ENCODE measurements at places on chromosomes 16 and 17.

GRCh38 chr16:4283441-4283840, 10.6 kb upstream of the TFAP4 start:
- DNase-seq: no peak

DNA sequence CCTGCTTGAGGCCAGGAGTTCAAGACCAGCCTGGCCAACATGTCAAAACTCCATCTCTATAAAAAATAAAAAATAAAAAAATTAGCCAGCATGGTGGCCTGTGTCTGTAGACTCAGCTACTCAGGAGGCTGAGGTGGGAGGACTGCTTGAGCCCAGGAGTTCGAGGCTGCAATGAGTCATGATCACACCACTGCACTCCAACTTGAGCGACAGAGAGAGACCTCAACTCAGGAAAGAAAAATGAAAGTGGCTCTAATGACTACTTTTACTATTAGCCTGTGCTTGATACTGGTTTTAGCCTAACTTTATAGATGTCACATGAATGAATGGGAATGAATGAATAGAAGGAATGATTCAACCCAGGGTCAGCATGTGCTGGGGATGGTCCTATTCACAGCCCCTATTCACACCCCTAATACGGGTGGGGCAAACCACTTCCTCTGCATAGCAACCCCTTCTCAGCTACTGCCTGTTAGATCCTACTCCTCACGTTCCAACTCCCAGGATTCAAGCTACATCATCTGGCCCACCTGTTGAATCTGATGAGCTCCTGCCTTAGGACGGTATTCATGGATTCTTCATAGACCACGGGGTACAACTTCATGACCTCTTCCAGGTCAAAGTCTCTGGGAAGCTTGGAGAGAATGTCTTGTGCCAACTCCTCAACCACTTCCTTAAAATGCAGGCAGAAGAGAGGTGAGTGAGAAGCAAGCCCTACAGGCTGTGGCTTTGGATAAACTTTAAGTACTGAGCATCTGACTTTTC, 40.5 kb downstream of the LYRM1 start:
- DNase-seq: no peak

DNA sequence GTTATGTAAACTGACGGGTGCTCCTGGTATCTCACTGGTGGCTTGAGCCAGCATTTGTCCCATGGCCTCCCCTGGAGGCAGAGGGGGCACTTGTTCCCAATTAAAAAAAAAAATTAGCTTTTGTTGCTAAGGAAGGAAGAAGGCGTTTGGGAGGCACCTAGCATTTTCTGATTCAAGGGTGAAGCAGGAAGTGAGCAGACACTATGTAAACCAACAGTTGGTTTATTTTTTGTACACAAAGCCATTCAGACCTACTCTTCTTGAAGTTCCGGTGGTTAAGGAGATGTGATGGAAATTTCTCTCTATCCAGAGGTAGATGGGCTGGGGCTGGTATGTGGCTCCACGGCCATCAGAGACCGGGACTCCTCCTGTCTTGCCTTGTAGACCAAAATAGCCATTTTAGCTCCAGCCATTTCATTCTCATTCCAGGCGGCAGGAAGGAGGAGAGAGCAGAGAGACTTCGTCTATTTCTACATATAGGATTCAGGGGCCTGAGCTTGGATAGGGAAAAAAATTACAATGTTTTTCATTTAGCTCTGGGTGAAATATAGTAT, 103.0 kb downstream of the SNX29 start:
- no peak for DNase-seq

- DNase-seq: no peak
These were observed 83.3 kb downstream of the C16orf95 start for GRCh38 chr16:87233928-87234327.

- DNase-seq: no peak
These were observed 85.0 kb upstream of the DNAJA2 start for GRCh38 chr16:47058295-47059086.

DNA sequence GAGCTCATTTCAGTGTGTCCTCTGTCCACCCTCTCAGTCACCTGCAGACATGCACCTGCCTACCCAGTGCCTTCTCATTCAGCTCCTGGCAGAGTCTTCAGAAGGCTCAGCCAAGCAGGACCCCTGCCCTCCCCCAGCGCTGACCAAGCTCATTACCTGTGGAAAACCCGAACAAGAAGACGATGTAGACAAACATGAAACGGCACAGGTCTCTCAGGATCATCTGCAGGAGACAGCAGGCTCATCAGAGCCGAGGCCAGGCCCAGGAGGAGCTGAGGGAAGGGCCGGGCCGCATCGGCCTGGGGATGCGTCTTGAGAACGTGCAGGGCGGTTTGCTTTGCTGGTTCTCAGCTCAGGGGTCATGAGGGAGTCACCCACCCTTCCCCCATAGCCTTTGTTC, 19.4 kb upstream of the TRPV3 start:
- DNase-seq: no peak

- DNase-seq: no peak
These were observed 1.4 kb downstream of the GIT1 start for GRCh38 chr17:29588017-29588561.

DNA sequence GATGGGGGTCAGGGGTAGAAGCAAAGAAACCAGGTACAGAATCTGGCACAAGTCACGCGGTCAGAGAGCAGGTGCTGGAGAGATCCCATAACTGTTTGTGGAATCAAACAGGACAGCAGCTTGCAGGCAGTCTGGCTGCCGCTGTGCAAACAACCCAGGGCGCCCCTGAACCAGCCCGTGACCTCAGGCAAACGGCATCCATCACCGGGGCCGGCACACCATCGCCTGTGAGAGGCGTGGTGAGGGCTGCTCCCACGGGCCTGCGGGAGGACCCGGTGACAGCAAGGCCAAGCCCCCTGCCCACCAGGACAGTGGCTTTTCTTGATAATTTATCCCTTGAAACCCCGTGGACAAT, 47.9 kb downstream of the CBFA2T3 start:
- DNase-seq: no peak

- no peak for DNase-seq
These were observed 13.2 kb upstream of the CLEC18C start for GRCh38 chr16:70160388-70160787.

GRCh38 chr16:89026121-89026612, 49.2 kb upstream of the CBFA2T3 start:
- DNase-seq: no peak

DNA sequence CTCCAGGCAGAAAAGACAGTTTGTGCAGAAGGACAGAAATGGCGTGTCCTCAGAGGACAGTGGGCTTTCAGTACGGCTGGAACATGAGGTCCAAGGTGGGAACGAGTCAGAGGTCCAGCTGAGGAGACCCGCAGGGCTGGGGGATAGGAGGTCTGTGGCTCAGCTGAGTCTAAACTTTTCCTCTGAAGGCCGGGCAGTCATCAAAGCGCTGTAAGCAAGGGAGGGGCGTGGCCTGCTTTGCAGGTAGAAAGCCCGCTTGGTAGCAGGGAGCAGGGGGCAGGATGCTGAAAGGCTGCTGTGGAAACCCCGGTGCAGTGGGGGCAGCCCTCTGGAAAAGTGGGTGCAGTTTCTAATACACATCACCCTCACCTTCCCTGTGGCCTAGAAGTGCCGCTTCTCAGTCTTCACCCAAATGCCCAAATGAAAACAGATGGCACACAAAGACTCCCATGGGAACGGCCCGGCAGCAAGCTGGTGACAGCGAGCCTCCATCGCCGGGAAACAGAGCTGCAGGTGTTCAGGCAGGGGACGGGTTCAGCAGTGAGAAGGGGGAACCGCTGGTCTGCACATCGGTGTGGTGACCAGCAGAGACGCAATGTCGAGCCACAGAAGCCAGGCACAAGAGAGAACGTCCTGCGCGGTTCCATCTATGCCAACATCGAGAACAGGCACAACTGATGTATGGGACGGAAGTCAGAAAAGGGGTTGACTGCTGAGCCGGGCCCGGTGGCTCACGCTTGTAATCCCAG, 12.2 kb upstream of the OSGIN1 start:
- DNase-seq: no peak

- no peak for DNase-seq
These were observed 132.6 kb downstream of the ZNF778 start for GRCh38 chr16:89349947-89350633.

- no peak for DNase-seq
These were observed 59.0 kb upstream of the TRAP1 start for GRCh38 chr16:3776316-3776715.

GRCh38 chr17:76136276-76137000, 4.6 kb downstream of the FOXJ1 start:
- DNase-seq: no peak

DNA sequence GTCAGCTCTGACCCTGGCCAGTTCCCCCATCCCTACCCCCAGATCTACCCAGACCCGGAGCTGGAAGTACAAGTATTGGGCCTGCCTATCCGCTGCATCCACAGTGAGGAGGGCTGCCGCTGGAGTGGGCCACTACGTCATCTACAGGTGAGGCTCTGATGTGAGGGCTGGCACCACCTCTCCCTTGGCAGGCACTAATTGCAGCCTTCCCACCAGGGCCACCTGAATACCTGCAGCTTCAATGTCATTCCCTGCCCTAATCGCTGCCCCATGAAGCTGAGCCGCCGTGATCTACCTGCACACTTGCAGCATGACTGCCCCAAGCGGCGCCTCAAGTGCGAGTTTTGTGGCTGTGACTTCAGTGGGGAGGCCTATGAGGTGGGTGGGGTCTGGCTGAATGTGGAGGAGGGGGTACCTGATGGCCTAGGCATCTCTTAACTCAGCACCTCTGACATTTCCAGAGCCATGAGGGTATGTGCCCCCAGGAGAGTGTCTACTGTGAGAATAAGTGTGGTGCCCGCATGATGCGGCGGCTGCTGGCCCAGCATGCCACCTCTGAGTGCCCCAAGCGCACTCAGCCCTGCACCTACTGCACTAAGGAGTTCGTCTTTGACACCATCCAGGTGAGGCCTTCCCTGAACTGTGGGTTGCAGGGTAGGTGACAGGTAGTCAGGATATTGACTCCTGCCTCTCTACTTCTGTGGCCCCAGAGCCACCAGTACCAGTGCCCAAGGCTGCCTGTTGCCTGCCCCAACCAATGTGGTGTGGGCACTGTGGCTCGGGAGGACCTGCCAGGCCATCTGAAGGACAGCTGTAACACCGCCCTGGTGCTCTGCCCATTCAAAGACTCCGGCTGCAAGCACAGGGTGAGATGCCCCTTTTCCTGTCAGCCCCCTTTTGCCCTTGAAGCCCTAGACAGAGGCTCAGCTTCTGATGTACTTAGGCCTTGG, 4.3 kb downstream of the TRAF4 start:
- DNase-seq: no peak

DNA sequence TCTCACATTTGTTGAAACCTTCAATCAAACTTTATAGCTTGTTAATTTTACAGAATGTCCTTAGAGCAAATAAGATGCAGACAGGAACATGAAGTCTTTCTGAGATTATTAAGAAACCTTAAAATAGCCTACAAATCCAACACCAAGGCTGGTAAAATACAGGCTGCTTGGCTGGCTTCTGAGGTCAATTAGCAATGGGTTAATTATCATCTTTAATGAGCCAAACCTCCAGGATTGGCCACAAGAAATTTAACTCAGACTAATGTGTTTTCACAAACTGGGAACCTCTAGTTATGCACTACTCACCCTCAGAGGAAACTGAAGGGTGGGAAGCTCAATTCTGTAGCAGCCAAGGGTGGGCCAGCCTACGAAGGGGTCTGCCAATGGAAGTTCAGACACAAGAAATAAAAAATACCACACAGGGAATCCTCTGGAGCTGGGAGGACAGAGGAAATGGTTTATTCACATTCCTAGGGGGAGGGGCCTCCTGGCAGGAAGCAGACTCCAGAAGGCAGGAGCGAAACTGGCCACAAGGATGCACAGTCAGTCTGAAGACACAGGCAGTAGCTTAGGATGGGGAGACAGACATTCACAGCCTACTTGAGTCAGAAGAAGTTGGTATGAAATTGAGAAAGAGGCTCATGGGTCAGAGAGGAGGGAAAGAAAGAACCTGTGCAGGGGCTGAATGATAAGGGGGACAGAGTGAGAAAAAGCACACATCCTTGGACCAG, 36.1 kb downstream of the HIC1 start:
- no peak for DNase-seq

GRCh38 chr17:49287481-49287880, 56.9 kb upstream of the PHOSPHO1 start:
- no peak for DNase-seq

DNA sequence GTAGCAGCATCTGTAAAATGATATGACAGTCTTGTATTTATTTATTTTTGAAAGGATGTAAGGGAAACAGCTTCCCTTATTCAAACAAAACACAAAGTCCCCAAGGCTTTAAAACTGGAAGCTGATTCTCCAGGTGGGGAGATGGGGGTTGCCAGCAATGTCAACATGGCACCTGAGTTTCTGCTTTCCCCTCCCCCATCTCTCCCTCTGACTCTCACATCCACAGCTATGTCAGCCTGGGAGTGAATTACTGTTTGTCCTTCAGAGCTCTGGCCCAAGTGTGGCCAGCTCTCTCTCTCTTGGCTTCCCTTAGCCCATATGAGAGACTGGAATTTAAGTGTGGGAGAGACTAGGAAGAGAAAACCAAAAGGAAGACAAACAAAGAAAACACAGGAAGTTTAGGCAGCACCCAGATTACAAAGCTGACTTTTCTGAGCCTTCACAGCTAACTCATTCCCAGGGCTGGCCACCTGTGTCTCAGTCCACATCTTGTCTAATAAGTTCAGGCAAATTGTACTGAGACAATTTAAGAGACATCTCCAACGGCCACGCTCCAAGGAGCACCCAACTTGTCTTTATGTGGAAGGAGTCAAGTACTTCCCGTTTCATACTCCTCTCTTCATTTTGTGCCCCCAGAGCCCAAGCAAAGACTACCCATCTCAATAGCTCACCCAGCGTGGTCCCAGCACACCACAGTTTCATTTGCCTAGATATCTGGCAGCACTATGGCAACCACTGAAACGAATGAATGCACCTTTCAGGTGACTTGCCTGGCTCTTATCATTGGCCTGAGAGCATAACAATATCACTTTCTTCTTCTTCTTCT, 69.2 kb downstream of the SOX9 start:
- DNase-seq: no peak

- no peak for DNase-seq
These were observed 275.0 kb upstream of the CDH5 start for GRCh38 chr16:66091471-66091891.

GRCh38 chr17:81037798-81038733, 3.1 kb downstream of the BAIAP2 start:
- DNase-seq: no peak

- DNase-seq: no peak
These were observed 20.0 kb downstream of the SLC38A8 start for GRCh38 chr16:84022644-84023043.

GRCh38 chr16:11233727-11234376, 22.2 kb downstream of the SOCS1 start:
- no peak for DNase-seq

GRCh38 chr17:18235743-18236256, 10.4 kb downstream of the LLGL1 start:
- DNase-seq: no peak
